ENCODE measurements at places on chromosomes 11 and 22.

DNA sequence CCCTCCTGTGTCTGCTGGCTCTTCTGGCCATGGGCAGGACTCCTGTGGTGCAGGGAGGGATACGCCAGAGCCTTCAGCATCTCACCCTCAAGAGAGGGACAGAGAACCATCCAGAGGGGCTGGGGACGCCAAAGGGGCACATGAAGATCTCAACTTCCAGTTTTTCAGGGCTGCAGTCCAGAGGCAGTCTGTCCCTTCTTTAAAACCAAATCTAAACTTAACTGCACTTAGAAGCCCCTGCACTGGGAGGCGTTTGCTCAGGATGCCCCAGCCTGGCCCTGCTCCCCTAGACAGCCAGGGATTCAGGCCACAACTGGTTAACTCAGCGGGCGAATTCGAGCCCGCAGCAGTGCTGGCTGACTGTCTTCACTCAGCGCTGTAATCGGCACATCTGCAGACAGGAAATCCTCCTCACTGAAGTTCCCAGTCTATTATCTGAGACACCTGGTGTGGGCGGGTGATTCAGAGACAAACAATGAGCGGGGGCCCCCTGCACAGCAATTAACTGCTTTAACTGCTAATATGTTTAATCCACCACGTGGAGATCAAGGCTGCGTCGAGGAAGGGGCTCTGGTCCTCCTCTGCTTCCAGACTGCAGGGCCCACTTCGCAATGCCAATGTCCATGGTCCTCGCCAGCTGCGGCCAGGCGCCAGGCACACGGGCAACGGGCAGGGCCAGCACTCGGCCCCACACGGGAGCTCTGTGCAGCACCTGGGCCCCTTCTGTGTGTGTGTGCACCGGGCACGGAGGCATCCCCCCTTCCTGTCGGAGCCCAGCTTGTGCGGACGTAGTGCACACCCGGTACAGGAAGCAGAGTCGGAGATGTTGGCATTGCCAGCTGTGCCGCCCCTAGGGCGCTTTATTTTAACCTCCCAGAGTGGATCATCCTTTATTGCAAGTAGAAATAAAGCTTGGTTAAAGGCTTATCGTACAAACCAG, 36.9 kb upstream of the GNB1L start:
- DNase-seq = peak; percentile 83

- no peak for DNase-seq
Observed at GRCh38 chr11:130675371-130675821, 227.0 kb downstream of the ADAMTS15 start.

DNA sequence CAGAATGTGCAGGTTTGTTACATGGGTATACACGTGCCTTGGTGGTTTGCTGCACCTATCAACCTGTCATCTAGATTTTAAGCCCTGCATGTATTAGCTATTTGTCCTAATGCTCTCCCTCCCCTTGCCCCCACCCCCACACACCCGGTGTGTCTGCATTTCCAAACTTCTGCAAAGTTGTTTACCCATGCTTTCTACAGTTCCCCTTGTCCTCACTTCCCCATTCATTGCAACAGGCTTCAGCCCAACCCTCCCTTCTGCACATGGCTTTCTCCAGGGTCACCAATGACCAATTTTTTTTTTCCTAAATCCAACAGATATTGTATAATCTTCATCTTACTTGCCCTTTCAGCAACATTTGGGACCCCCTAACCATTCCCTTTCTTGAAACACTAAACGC, 32.0 kb upstream of the NUP50 start:
- no peak for DNase-seq

- no peak for DNase-seq
Observed at GRCh38 chr22:42313204-42313603, 42.8 kb upstream of the TCF20 start.

GRCh38 chr11:84740050-84740449, 887.1 kb downstream of the DLG2 start:
- no peak for DNase-seq

GRCh38 chr11:79022265-79022664, 418.6 kb downstream of the TENM4 start:
- no peak for DNase-seq

DNA sequence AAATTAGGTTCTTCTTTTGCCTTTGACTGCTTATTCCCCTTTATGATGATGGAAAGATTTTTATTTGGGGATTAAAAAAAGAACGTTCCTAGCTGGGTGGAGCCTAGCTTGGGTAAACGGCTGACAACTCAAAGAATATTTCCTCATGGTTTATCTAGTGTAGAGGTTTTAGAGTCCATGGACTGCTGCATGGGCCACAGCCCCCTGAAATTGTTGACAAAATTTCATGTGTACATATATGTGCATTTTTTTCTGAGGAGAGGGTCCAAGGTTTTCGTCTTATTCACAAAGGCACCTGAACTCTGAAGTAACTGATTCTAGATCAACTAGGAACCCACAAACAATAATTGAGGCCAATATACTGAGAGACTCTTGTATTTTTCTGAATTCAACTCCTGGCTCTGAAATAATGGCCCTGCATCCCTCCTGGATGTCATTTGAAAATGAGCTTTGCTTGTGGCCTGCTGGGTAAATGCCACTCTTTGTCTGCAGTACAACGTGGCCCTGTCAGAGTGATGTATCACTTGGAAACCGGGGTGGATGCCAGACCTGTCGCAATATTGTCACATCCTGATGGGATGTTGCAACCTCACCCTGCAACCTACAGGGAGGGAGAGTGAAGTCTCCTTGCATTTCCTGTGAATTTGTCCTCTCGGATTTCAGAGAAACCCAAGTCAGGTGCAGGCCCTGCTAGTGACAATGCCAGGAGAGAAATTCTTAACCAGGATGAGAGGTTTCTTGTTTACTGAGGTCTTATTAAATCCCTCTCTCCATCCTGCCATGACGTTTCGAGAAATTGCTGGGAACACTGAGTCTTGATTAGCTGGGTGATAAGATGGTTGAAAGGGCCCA, 33.8 kb downstream of the EHF start:
- DNase-seq = peak; percentile 51

Measured in H9 (cell line).